ENCODE measurements at places on chromosomes 11 and 22.

GRCh38 chr11:108512708-108513107 lies 14.5 kb upstream of the POGLUT3 start:
- DNase-seq, result no peak

DNA sequence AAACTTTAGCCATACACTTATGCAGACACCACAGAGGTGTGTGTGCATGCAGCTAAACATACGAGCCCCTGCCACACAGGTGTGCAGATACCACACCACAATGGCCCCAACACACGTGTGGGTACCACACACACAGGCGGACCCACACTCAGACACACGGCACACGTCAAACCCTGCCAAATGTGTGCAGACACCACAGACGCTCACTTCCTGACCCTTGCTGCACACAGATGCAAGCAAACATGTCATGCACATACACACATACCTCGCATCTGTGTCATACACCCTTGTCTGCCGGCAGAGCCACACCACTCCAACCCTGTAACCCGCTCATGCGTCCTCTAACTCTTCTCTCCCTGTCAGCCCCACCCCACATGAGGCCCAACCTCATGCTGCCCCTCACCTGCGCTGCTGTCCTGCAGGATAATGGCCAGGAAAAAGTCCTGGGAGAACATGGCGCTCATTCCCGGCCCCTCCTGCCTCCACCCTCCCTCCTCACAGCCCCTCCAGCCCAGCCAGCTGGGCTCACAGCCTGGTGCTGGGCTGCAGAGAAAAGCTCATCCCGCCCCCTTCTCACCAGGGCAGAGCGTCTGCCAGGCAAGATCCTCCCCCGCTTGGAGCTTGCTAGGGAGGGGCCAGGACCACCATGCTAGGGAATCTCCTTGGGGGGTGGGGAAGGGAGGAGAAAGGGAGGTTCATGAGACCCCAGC lies 14.2 kb downstream of the SMPD1 start:
- DNase-seq, result no peak

DNA sequence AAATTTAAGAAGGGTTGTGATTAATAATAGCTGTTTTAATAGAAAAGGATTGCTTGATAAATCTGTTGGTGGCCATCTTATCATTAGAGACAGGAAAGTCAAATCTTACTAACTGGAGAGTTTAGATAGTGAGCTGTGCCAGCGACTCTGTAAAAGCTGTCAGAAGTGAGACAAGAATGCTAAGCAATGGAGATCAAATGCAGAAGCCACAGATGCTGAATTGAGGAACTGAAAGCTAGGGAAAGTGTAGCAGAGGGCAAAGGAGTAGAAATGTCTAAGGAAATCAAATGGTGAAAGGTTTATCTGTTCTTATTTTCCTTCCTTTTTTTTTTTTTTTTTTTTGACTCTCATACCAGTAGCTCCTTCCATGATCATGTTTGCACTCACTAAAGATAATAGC lies 13.7 kb downstream of the MS4A13 start:
- DNase-seq, result no peak

DNA sequence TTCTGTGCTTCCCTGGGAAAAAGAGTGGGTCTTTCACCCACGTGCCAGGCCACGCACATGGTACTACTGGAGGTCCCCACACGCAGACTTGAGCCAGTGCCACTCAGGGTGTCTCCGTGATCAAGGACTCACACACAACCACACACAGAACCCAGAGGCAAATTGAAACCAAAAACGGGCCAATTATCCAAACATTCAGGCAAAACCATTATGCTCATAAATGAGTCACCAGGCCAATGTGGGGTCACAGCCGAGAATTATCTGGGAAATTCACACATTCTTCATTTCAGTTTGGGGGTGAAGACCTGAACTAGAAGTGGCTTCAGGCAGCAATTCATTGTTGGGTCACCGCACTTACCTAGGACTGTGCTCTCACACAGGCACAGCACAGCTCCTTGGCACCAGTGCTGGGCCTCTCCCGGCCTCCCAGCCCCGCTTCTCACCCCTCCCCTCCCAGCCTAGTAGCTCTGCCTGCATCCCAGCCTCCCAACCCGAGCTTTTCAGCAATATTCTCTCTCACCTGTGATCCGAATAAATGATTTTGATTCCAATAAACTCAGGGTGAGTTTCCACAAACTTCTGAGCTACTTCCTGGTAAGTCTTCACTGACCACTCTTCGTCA lies 28.0 kb downstream of the ADA2 start:
- no peak for DNase-seq

DNA sequence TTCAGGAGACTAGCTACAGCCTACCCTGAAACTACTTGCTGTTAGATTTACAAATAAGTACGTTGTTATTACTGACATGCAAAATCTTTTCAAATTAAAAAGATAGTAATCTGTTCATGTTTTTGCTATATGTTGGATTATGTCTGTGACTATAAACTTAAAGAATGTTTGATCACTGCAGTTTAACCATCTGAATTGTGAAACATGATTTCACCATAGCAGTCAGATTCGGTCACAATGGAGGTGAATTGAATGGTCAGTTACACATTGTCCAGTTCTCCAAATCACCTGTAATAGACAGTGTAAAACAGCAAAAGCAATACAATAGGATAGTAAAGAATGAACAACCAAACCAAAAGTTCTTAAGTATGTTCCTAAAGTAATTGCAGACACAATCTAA lies 43.3 kb downstream of the CCDC83 start:
- no peak for DNase-seq

DNA sequence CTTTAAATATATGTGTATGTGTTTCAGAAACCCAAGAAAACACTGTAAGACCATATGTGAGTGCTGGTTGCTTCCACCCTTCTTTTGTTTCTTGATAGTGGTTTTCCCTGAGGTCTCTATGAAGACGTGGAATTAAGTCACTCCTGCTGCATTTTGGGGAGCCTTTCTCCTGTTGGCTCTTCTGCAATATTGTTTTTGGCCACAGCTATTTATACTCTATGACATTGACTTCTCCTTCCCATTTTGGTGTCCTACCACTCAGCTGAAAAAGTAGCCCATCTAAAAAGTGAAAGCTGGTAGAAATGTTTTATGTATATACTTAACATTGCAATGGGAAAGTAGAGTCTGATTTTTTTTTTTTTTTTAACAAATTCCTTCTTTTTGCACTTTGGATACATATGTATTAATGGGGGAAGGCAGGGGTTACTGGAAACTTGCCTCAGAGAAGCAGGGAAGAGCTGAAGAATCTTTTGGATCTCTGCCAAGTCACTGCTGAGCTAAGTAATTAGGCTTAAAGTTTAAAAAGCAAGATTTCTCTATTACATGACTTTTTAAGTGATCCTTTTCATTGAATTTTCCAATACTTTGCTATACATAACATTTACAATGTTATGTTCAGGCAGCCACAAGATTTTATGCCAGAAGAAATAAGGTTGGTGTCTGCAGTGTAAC lies 1.8 kb downstream of the TTC17 start:
- no peak for DNase-seq

DNA sequence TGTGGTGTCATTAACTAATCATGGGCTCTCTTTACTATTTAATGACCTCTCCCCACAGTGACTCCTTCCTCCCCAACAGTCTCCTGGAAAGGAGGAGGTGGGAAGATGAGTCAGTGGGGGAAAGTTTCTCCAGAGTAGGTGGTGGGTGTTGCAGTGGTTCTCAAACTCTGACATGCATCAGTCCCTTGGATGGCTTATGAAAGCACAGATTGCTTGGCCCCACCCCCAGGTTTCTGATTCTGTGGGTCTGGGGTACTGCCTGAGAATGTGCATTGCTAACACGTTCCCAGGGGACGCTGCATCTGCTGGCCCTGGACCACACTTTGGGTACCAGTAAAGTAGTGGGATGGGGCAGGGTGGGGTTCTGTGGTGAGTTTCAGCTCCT lies 9.8 kb downstream of the CD82 start:
- no peak for DNase-seq

- no peak for DNase-seq
Observed at GRCh38 chr11:110049501-110050200, 43.5 kb upstream of the ZC3H12C start.

DNA sequence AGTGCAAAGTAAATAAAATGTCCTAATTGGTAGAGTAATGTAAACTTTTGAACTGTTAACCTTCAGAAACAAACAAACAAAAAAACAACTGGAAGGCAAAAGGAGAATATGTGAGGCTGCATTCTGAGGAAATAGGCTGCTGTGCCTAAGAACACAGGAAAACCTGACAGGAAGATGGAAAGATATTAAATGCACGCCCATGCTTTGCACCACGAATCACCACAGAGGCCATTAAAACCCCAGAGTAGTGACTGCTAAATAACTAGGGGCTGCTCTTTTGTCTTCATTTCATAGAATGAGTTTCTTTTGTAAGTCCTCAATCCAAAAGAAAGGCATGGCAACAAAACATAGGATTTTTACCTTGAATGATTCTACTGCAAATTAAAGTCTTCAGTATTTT lies 436.0 kb downstream of the RAB38 start:
- DNase-seq, result no peak

GRCh38 chr22:46917771-46918101 lies 155.3 kb downstream of the TBC1D22A start:
- DNase-seq, result no peak

DNA sequence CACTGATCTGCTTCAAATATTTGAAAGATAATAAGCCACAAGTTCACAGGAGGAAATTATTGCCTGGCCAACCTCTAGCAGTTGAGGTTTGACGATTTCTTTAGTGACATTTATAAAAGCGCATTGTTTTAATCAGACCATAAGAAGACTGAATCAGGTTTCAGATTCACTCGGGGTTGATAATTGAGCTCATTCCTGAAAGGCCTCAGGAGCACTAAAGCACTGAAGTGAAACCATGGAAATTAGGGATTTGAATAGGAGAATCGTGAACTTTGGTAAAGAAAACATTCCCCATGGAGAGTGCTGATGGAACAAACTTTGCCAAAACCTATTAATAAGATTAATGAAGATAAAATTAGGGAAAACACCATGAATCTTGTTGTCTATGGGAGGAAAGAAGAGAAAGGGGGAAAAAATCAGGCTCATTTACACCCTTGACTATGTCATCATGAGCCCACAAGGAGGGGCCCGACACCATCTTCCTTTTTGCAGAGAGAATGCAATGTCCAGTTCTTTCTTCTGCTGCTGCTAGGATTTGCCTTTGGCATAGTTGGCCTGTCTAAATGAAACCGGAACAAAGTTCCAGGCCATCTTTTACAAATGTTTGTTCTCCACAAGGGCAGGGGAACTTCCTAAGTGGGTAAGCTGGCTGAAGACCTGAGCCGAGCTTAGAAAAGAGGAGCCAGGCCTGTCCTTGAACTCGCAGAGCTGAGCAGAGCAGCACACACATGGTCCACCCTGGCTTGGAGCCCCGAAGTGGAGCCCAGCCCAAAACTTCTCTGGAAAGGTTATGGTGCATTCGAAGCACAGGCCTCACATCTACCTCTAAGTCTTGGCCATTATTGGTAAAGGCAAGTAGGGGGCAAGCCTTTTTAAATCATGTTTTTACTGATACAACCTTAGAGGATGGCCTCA lies 56.1 kb upstream of the EIF3M start:
- no peak for DNase-seq

- DNase-seq, result no peak
Observed at GRCh38 chr11:77879218-77879617, 58.3 kb downstream of the AAMDC start.

Measured in Calu3 (cell line).